Nucleus accumbens (tissue), 56 donors: ENCODE measurements at places on chromosomes 16 and 17.

DNA sequence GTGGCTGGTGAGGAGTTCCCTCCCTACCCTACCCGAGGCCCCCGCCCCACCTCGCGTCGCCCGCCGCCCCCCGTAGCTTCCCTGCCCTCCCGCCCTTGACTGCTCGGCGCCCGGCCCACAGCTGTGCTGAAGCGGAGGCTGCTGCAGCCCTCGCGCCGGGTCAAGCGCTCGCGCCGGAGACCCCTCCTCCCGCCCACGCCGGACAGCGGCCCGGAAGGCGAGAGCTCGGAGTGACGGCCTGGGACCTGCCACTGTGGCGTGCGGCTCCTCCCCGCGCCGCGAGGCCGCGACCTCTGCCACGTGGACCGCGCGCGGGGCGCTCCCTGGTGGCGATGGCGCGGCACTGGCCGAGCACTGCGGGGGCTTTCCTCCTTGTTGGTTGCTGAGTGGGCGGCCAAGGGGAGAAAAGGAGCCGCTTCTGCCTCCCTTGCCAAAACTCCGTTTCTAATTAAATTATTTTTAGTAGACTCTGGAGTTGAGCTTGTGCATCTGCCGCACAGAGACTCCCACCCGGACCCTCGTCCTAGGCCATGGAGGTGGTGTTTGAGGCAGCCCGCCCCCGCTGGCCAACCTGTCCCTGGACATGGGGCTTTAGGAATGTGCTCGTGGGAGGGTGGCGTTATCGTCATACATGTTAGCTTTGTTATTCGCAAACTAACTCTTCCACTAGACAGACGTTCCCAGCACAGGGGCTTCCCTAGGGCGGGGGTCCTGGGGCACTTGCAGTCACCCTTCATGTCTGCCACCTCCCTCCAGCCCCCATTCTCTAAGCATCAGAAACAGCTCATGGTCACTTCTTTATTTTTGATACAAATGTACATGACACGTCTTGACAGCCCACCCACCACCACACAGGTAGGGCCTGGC is 4.4 kb downstream of the TP53I13 start:
- peak; percentile 20 for DNase-seq

- no peak for DNase-seq
These were observed 11.8 kb downstream of the STARD3 start for GRCh38 chr17:39648616-39649366.

GRCh38 chr16:22120440-22120839 is 28.1 kb downstream of the VWA3A start:
- no peak for DNase-seq

DNA sequence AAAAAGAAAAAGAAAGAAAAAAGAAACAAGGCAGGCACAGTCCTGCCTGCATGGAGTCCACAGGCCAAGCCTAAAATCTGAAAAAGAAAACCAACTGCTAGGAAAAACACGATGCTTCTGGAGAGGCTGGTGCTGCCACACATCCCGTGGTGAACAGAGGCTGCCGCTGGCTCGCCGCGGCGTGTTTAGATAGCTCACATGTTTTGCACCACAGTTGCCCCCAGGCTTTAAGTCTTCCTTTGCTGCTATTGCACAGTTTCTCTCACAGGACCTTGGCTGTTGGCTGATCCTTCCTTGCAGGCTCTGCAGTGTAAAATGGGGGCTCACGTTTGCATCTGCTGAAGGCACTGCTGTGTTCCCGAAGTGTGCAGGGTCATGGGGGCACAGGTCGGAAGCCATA is 8.6 kb downstream of the SLC6A4 start:
- DNase-seq = no peak

- no peak for DNase-seq
These were observed 10.6 kb upstream of the NUDT16L1 start for GRCh38 chr16:4682616-4683254.

- DNase-seq = no peak
These were observed 40.6 kb downstream of the STH start for GRCh38 chr17:46039592-46040186.

- no peak for DNase-seq
These were observed 3.6 kb upstream of the CYTH1 start for GRCh38 chr17:78785663-78786057.

DNA sequence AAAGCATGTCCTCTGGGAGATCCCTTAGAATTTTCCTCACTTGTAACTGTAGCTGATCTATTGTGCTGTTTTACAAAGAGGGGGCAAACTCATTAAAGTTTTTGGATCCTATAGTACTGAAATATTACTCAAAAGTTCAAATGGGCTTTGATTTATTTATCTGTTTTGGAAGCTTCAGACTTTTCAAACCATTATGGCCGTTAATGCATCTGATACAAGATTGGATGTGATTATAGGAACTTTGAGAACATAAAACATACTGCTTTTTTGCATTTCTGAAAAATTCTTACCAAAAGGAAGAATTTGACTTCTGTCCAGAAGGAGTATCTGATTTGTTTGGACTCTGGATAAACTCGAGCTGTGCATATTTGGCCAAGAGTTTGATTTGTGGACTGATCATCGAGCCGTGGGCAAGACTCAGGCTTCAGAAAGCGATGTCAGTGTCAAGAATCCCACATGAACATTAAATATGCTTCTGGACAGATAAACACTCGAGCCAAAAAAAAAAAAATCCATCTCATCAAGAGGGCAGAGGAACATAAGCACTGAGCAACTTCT is 8.2 kb upstream of the MARCHF10 start:
- no peak for DNase-seq

GRCh38 chr16:72997141-72997542 is 50.8 kb downstream of the ZFHX3 start:
- DNase-seq = no peak

- no peak for DNase-seq
These were observed 81.1 kb downstream of the ANKRD11 start for GRCh38 chr16:89409161-89409711.

- no peak for DNase-seq
These were observed 76.2 kb upstream of the DNAH17 start for GRCh38 chr17:78653382-78653781.
